Thoracic aorta (tissue), 2 donors: ENCODE measurements at places on chromosomes 11 and 22. TPM values are rescaled to one million over a fixed set of nuclear protein-coding genes. Genes with fewer than 3 reads are reported as not detected.

Gene CCDC81
- 21.4 TPM for total RNA-seq

Gene MS4A15
- total RNA-seq, result not detected

Gene ADAMTS15
- 10.8 TPM for total RNA-seq

Gene DKK3
- total RNA-seq, result 732 TPM

Gene MN1
- total RNA-seq, result 30.1 TPM

DNA sequence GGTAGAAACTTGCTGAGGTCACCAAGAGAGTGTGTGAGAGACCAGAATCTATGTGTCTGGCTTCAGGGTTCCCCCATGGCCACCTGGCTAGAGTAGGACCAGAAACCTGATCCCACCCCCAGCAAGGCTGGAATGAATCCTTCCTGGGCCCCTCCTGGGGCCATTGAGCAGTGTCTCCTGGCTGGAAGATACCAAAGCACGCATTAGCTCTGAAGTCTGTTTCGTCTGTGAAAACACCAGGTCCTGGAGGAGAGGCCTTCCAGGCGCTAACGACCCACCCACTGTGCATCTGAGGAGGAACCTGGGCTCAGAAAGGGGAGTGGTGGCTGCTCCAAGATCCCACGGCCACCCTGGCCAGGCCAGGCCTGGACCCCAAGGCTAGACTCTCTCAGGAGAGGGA is 15.5 kb upstream of the TSKU start:
- H3K36me3 ChIP-seq, result no peaks in the 10 kb centered on the region
- no peak overlapping the region for H3K4me3 ChIP-seq
- DNase-seq, result no peak
- peaks cover 67% of the 10 kb centered on the region for H3K4me1 ChIP-seq
- H3K27ac ChIP-seq, result no peak overlapping the region

DNA sequence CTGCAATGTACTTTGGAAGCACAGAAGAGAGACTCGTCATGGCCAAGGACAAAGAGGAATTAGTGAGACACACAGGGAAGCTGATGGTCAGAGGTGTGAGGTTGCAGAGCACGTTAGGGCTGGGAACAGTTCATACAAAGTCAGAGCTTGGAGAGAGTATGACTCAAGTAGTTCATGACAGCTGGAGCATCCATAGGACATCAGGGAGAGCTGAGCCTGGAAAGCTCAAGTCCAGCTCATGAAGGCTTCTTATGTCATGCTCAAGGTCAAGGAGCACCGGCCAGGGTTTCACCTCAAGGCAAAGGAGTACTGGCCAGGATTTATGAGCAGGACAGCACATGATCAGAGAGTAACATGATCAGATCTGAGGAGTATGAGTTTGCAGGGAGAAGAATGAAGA is 64.6 kb upstream of the CHST1 start:
- H3K36me3 ChIP-seq, result no peaks in the 10 kb centered on the region
- no peaks in the 10 kb centered on the region for H3K4me1 ChIP-seq
- no peak overlapping the region for H3K27ac ChIP-seq
- H3K4me3 ChIP-seq, result no peak overlapping the region
- DNase-seq, result no peak

GRCh38 chr11:118048472-118049370 is 28.2 kb upstream of the TMPRSS4 start:
- H3K4me3 ChIP-seq, result no peak overlapping the region
- no peak overlapping the region for H3K27ac ChIP-seq
- DNase-seq, result no peak
- H3K4me1 ChIP-seq, result no peaks in the 10 kb centered on the region
- H3K27me3 ChIP-seq, result no peaks in the 10 kb centered on the region

- no peaks in the 10 kb centered on the region for H3K4me1 ChIP-seq
- DNase-seq, result no peak
- no peaks in the 10 kb centered on the region for H3K27me3 ChIP-seq
- no peaks in the 10 kb centered on the region for H3K36me3 ChIP-seq
- no peak overlapping the region for H3K27ac ChIP-seq
- no peak overlapping the region for H3K4me3 ChIP-seq
These were observed 13.1 kb downstream of the SLC43A1 start for GRCh38 chr11:57502376-57502775.

- no peak overlapping the region for H3K27ac ChIP-seq
- DNase-seq, result no peak
- no peaks in the 10 kb centered on the region for H3K4me1 ChIP-seq
- H3K36me3 ChIP-seq, result no peaks in the 10 kb centered on the region
- no peaks in the 10 kb centered on the region for H3K27me3 ChIP-seq
These were observed 35.4 kb upstream of the INCENP start for GRCh38 chr11:62088331-62088933.
